ENCODE measurements at places on chromosomes 16 and 17.

DNA sequence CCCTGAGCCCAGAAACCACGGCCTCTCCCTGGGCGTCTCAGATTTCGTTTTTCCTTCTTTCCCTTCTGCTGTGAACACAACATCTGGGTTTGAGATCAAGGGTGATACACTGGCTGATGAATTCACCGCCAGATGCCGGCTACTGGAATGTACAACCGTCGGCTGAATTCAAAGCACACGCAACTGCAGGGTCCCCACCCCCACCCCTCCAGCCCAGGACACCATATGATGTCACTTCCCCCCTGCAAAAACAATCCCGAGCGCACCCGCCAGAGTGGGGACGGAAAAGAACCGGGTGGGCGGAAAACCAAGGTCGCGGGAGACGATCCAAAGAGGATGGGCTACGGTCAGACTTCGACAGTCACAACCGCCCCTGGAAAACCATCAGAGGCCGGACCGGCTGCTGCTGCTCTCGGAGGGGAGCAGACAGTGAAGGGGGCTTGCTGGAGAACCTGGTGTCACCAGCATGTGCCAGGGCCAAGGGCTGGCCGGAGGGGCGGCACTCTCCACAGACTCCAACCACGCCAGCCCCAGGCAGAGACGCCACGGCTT lies 23.3 kb downstream of the CEP295NL start:
- peak; percentile 83 for DNase-seq

DNA sequence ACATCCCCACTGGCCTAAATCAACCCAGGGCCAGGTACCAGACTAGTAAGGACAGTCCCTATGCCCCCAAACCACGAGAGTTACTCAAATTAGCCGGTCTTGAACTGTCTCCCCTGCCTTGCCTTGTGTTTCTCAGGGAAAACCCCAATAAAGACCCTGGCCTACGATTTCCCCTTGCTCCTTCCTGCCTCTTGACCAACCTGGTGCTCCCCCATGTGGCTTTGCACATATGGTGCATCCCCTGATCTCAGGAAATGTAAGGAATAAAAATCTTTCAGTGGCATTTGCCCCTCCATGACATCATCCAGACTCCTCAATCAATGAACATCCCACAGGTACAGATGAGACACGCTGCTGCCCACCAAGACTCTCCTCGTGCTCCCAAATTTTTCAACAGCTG lies 87.9 kb downstream of the ZNF18 start:
- no peak for DNase-seq

- DNase-seq, result no peak
Observed at GRCh38 chr16:89040861-89041570, 52.6 kb upstream of the ACSF3 start.

DNA sequence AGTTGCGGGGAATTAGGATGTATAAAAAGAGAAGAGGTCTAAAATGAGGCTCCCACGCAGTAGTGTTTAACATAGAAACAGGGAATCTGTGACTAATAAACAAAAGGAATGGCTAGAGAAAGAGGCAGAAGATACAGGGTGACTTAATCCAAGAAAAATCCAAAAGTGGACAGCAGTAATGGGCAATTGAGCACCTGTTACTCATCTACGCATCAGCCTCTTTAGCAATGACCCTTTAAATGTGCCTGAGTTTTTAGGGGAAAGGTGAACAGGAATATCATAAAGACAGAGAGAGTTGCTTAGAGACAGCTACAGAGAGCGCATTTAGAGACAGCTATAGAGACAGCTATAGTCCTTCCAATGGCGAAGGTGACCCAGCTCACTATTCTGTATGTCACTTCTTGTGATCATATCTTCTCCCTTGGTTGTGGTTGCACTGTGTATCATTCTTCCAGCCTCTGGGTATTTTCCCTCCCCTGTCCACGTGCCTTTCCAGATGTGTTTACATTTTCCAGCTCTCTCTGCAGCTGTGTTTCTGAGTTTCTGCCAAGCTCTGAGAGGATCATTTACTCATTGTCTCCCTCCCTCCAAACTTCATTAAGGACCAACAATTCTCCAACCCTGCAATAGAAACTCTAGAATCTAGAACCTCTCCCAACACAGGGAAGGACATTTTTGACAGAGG lies 61.5 kb downstream of the MYOCD start:
- DNase-seq, result peak; percentile 20

DNA sequence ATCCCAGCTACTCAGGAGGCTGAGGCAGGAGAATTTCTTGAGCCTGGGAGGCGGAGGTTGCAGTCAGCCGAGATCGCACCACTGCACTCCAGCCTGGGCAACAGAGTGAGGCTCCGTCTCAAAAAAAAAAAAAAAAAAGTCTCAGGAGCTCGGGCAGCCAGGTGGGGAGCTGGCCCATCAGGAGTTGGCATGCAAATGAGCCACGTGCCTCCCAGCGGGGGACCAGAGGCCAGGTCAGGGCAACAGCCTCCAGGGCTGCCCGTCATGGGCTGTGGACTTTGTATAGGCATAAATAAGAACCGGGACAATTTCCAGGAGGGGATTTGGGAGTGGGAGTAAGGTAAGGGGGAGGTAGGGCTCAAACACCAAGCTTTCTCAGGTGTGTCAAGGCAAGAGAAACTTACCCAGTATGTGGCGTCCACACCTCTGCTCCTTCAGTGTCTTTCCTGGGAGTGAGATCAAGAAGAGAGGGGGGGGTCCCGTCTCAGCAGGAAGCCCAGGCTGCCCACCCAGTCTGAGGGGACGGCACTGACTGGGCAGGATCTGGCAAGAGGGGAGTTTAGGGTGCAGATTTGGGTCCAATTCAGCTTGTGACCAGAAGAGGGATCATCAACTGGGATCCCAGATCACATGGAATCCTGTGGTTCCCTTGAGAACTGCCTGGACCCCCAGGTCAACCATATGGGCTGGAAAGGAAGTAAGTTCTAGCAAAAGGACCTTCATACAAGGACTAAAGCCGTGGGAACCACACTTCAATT lies 22.3 kb upstream of the G6PC1 start:
- DNase-seq, result no peak

DNA sequence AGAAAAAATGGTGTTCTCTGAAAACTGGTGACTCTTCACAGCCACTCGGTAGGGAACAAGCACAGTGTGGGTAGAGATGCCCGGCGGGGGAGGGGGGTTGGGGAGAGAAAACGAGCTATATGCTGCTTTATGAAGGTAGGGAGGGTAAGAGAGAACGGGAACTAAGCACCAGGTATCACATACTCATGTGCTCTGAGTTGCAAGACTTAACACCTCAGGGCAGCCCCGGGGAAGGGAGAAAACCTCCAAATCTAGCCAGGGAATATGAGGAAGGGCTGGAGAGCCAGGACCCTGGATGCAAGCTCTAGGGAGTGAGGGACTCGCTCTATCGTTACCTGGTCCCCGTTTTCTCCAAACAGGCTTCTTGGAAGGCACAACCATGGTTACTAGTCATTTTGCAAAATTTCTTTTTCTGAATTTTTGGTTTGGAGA lies 35.3 kb downstream of the HIC1 start:
- DNase-seq, result no peak

DNA sequence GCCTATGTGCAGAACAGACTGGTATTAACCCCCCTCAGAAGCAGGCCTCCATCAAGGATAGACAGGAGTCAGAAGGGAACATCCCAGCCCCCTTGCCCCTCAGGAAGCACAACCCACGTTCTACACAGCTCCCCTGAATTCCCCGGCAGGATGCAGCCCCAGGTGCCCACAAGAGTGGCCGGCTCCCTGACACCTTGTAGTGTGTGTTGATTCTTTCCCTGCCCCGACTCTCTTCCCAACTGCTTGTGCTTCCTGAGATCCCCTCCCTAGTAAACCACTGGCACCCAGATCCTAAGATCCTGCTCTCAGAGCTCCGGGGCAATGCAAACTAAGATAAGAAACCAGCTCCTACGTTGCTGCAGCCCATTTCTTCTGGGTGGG lies 34.8 kb upstream of the LITAF start:
- DNase-seq, result no peak

DNA sequence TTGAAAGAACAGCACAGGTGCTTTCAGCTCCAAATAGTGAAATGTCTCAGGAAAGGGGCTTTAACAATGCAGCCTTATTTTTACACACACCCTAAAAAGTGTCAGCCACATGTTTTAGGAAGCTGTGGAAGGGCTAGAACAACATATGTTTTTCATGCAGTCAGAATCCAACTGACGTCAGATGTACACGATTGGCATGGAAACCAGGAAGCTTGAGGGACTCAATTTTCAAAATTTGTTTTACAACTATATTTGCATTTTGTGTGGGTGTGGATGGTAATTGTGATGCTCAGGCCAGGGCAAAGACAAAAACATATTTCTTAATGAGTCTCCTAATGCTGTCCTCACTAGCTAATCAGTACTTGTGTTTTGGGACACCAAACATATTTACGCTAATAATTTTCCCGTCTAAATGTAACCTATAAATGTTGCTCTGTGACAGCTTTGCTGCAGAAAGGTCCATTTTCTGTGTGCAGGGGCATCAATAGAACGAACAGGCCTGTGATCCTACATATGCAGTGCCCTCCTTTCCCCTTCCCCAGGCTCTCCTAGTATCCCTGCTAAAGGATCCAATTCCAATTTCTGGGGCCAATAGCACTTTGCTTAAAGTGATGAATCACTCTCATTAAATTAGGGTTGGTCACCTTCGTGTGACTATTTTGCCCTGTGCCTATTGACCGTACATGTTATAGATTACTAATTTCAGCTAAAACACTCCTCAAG lies 434.0 kb upstream of the CDH5 start:
- no peak for DNase-seq

DNA sequence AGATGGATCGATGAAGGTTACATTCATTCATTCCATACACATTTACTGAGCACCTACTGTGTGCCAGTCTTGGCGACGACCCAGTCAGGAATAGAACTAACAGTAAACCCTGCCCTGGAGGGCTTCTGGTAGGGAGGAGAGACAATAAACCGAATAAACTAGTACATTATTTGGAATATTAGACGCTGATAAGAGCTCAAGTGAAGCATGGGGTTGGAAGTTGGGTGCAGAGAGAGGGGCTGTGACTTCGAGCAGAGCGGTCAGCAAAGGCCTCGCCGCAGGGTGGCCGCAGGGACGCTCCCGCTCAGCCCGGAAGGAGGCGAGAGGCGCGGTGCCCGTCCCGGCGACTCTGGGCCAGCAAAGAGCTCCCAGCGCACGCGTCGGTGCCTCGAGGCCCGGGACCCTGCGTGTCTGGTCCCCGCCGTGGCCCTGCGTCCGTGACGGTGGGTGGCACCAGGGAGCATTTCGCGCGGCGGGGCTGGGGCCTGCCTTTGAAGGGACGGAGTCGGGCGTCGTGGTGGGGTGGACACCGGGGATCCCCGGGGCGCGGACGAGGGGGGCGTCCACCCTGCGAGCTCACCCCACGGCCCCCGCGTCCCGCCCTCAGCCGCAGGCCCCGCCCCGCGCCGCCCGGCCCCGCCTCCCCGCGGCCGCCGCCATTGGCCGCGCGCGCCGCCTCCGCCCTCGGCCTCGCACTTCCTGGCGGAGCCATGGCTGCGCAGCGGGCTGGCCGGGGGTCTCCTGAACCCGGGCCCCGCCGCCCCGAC lies at the start of gene KLHL36:
Gene KLHL36, plus strand, starts transcription at position 684 of the 767 bp plus-strand sequence. CDS start 2,357 bp downstream, outside the sequence.
- peak; percentile 88 for DNase-seq

GRCh38 chr16:29824589-29825144 lies 4.4 kb downstream of the MVP start:
- peak; percentile 72 for DNase-seq

DNA sequence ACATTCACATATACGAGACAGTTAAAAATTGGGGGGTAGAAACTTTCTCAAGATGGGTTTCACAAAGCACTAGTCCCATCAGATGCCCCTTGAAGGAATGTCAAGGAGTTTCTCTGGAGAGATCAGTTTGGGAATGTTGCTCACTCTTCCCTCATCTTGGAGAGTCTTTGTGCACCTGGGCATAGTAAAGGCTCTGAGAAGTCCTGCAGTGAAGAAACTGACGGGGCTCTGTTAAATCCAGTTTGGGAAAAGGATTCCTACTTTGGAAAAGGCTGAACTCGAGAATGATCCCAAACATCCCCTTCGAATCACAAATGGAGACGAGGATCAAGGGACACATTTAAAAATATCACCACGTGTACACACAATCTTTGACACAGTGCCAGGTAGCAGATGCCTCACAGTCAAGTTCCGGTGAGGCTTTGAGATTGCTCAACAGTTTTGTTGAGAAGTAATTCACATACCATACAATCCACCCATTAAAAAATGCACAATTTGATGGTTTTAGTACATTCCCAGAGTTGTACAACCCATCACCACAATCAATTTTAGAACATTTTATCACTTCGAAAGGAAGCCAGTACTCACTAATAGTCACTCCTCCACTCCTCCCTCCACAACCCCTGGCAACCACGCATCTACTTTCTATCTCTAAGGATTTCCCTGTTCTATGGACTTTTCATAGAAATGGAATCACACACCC lies 203.4 kb upstream of the FOXF1 start:
- no peak for DNase-seq

DNA sequence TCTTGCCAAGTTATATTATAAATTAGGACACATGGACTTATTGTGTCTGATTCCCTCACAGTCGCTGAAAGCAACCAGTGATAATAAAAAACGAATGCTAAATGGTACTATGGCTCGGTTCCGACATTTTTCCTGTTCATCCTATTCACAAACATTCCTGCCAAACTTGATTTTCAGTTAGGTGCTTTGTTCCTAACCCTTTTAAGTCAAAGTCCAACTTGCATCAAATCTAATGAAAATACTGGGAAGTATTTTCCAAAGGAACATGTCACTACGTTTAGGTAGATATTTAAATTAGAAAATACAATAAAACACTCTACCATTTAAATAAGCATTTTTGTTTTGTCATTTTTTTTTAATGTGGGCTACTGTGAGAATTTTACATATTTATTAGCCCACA lies 21.0 kb downstream of the SETD6 start:
- DNase-seq, result no peak

DNA sequence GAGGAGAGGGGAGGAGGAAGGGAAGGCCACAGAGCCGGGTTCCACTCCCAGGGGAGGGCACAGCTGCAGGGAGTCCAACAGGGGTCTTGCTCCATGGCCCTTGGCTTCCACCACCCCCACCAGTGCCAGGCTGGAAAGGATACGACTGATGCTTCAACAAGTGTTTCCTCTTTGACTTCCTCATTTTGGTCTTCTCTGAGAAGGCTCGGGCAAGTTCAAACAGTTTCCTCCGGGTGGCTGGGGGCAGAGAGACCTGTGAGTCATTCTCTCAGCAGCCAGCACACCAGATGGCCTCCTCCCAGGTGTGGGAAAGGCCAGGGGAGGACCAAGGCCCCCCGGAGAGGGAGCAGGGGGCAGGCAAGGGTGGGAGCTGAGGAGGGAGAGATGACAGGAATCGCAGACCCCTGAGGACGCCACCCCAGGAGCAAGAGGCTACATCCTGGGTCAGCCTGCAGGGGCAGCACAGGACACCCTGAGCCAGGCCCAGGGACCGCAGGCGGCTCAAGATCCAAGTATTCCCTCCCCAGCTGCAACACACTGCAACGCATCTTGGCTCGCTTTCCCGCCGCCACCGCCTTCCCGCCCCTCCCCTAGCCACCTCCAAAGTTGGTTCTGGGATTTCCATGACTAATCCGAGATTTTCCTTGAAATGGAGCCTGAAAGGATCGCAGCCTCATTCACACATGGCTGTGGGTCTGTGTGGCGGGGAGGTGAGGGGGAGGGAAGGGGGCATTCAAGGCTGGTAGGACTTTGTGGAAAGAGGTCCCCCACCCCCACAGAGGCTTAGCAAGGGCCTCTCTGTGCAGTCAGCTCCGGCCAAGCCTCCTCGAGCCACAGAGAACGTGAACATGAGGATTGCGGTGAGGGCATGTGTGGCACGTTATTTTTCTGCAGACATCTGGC lies 18.4 kb upstream of the MRPS23 start:
- peak; percentile 94 for DNase-seq

GRCh38 chr17:64148699-64149098 lies 18.8 kb upstream of the ERN1 start:
- DNase-seq, result peak; percentile 19

Measured in AG08395 (cell line).